ENCODE measurements at places on chromosomes 7 and 10.

GRCh38 chr7:96427143-96427542 lies 105.2 kb upstream of the SLC25A13 start:
- DNase-seq: no peak

- no peak for DNase-seq
These were observed 41.2 kb downstream of the NCAPG2 start for GRCh38 chr7:158663428-158663741.

DNA sequence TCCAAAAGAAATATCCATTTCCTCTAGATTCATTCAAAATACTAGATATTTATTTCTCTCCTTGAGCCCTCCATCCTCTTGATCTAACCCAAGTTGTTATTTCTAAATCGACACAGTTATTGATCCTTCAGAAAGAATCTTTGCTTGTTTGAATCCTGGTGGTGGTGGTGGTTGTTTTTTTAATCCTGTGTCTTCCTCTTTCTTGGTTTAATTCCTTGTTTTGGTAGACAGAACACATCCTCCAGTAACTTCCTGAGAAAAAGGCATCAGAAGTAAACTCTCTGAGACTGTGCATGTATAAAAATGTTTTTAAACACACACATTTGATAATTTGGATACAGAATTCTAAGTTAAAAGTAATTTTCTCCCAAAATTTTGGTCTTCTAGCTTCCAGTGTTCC lies 49.9 kb downstream of the SIRT1 start:
- no peak for DNase-seq

DNA sequence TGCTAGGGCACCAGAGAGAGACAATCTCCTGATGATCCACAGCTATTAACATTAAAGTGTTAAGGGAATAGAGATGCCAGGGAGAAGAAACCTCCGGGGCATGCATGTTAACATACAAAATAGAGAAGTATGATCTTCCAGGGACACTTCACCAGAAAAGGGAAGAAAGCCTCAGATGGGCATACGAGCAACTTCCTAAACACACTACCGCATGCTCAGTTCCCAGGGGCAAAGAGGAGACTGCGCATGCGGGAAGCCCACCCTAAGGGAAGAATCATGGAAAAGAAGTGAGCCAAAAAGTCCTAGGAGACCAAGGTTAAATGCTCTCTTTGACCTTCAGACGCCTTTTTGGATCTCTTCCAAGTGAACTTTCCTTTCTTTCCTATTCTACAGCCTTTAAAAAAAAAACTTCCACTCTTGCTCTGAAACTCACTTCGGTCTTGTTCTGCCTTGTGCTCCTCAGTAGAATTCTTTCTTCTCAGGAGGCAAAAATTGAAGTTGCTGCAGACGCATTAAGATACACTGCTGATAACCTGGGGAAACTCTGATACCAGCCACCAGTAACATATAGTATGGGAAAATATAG lies 1211.3 kb downstream of the REEP3 start:
- no peak for DNase-seq

- peak; percentile 44 for DNase-seq
These were observed 6.9 kb upstream of the CREB3L2 start for GRCh38 chr7:138008588-138009349.

DNA sequence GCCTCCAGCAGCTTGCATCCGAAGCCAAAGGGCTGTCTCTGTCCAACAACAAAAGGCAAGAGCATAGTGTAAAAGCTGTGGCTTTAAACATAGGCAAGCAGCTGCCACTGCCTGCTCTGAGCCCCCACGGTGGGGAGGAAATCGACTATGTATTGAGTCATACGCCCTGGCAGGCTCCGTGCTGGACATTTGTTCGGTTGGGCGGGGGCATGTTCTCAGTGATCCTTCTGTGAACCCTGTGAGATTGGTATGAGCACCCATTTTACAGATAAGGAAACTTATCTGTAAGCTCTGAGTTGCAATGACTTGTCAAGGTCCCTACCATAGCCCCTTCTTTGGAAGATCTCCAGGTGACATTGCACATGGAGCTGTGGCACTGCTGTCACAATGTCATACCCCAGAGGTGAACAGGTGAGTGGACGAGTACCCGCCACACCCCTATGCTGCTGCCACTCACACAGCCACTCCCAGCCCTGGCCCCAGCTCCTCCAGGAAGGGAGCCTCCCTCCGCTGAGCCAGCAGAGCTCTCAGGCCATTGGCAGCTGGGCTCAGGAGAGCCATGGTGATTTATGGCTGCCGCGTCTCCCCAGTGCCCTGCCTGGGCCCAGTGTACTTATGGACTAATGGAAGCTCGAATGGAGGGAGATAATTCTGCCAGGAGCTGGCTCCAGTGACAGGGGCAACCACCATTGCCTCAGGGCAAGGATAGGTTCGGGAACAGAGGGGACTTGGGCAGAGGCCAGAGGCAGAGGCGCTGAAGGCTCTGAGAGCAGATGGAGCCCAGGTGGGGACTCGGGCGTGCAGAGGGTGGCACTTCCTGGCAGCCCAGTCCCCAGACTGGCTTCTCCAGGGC lies 43.7 kb downstream of the UNC5B start:
- DNase-seq: no peak

DNA sequence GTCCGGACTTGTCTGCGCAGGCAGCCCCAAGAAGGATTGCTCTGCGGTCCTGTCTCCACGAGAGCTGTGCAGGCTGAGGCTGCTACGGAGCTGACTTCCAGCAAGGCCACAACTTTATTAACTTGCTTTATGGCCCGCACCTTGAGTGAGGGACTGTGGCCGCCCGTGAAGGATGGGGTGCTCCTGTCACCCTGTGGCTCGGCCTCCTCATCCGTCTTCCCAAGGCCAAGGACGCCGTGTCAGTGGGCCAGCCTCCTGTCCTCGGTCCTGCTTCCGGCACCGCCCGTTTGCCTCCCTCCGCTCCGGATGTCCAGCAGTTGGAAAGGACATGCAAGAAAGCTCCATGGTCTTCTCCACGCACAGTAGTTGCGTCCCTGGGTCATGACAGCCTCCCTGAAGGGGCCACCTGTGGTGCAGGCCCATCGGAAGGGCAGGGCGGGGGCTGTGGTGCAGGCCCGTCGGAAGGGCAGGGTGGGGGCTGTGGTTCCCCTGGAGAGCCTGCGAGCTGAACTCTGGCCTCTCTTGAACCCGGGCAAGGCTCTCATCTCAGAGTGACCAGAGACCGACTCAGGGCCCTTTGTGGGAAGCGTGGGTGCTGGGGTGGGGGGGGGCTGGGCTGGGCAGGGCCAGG lies 87.1 kb downstream of the NKX6-2 start:
- DNase-seq: no peak

- DNase-seq: peak; percentile 49
These were observed 6.5 kb downstream of the STAMBPL1 start for GRCh38 chr10:88886557-88886956.

DNA sequence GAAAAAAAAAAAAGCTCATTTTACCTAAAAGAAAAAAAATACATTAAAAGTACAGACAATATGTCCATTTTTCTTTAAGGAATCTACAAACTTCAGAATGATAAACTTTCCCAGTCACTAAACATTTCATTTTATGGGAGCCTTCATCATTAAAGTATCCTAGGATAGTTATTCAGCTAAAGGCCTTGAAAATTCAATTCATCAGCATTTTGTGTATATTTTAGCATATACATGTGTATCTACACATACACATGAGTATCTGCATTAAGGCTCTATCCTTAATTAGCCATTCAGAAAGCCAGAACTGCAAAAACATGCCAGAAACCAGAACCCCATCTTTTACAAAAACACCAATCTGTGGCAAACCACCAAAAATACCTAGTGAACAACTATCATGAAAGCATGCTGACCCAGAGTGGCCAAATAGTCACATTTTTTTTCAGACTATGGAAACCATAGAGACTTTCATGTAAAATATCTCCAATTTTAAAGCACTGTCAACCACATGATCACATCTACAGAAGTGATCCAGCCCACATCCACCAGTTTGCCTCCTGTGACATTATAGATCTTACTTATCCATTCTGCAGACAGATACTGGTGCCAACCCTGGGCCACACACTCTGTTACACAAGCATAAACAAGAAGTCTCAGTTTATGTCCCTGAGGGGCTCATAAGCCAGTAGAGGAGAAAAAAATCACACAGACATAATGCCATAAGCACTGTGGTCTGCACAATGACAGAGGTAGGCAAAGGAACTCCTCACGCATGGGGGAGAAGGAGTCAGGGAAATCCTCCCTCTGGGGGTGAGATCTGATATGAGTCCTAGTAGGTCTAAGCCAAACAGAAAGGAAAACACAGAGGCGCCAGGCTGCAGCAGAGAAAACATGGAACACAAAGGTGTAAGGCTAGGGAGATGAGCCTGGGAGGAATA lies 79.2 kb downstream of the SRPK2 start:
- no peak for DNase-seq

DNA sequence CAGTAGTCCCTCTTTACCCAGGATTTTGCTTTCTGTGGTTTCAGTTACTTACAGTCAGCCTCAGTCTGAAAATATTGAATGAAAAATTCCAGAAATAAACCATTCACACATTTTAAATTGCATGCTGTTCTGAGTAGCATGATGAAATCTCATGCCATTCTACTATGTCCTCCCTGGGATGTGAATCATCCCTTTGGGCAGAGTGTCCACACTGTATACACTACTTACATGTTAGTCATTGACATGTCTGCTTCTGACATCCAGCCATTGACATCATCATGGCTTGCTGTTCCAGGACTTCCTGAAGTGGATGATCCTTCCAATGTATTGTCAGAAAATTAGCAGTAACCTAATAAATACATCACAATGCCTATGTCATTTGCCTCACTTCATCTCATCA lies 34.6 kb upstream of the MALRD1 start:
- DNase-seq: no peak

DNA sequence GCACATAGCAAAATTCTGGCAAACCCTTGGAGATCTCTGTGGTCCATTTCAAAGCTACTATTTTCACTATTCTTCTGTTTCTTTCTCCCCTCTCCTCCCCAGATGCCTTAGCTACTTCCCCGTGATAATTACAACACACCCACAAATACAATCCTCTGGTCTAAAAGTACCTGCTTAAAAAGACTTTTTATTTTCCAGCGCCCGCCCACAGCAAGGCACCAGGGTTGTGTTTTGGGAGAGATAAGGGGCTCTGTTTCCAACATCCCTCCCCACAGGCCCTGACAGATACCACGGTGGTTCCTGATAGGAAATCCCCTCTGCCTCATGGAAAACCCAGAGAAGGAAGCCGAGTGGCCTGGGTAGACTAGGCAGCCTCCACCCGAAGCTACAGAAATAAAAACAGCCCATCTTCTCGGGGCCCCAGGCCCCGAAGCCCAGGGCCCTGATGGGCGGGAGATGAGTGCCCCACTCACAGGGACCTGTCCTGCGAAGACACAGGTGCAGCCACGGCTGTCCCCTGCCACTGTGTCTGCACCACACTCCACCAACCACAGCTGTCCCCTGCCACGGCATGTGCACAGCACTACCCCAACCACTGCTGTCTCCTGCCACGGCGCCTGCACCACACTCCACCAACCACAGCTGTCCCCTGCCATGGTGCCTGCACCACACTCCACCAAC lies 19.7 kb downstream of the CALML5 start:
- no peak for DNase-seq

DNA sequence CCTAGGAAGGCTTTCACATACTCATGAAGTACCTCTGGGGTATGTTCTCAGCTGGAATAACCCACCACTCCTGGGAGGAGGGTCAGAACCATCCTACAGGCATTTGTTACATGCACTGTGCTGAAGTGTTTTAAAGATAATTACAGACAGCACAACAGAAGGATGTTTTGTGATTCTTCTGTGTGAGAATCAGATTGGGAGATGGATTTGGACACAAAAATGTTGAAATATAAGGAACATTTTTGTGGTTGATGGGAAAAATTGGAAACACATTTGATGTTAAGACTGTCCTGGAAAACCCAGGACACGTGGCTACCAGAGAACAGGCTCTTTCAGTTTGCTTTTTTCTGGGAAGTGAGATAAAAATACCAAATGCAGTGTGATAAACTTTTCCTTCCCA lies 61.4 kb downstream of the BICC1 start:
- no peak for DNase-seq

DNA sequence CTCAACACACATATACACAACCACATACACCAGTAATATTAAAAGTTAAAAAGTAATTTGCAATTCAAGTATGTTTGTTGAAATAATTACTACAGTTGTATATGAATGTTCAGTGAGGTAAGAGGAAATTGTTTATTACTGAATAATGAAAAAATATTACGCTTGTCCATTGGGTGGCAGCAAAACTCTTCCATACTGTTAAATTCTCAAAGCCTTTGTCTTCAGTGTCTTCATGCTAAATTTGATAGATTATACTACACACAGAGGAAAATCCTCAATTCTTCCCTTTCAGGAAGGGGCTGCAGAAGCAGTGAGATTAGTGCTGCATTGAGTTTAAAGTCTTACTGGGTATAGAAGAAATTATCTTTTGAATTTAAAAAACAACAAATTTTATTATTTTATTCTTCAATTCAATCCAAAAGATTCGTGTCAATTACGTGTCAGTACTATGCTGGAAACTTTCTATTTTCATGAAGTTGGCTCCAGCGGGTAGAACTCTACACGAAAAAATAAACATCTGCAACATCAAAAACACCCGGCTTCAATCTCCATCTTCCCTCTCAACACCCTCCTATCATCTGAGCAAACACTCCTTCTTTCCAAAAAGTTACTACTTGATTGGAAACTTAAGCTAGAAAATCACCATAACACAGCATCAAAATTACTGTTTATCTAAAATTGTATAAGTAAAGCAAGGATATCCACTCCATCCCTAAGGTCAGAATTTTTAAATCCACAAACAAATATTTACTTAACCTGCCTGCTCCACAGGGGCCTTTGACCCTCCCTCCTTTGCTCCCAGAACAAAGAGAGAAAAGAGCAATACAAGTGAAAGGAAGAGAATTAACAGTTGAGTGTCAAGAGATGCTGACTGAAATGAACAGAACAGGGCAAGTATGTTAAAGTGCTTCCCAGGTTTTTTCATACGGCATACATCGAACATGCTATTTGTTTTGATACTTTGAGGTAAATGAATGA lies 37.0 kb upstream of the TES start:
- DNase-seq: peak; percentile 29

GRCh38 chr10:22834471-22834870 lies 93.4 kb upstream of the ARMC3 start:
- no peak for DNase-seq

Data from GM13977 (cell line).